ENCODE measurements at places on chromosomes 2 and 18. TPM values are rescaled to one million over a fixed set of nuclear protein-coding genes. Genes with fewer than 3 reads are reported as not detected.
A peak's percentile ranks its signal among the peaks of the same experiment; 100 is the strongest.

- H3K36me3 ChIP-seq, result no peaks in the 10 kb centered on the region
- DNase-seq, result peak; percentile 78
- H3K27me3 ChIP-seq, result no peaks in the 10 kb centered on the region
- peak overlapping the region; percentile 82 for H3K4me3 ChIP-seq
- no peaks in the 10 kb centered on the region for H3K4me1 ChIP-seq
Observed at GRCh38 chr2:111116843-111117597, 3.7 kb upstream of the BCL2L11 start.

GRCh38 chr2:124267794-124268193 lies 242.7 kb downstream of the CNTNAP5 start:
- no peak overlapping the region for H3K4me3 ChIP-seq
- DNase-seq, result no peak
- H3K27me3 ChIP-seq, result no peaks in the 10 kb centered on the region
- H3K36me3 ChIP-seq, result no peaks in the 10 kb centered on the region
- H3K27ac ChIP-seq, result no peak overlapping the region

GRCh38 chr2:58042486-58042970 lies 4.1 kb upstream of the VRK2 start:
- no peaks in the 10 kb centered on the region for H3K36me3 ChIP-seq
- no peaks in the 10 kb centered on the region for H3K27me3 ChIP-seq
- DNase-seq, result no peak
- no peak overlapping the region for H3K4me3 ChIP-seq

DNA sequence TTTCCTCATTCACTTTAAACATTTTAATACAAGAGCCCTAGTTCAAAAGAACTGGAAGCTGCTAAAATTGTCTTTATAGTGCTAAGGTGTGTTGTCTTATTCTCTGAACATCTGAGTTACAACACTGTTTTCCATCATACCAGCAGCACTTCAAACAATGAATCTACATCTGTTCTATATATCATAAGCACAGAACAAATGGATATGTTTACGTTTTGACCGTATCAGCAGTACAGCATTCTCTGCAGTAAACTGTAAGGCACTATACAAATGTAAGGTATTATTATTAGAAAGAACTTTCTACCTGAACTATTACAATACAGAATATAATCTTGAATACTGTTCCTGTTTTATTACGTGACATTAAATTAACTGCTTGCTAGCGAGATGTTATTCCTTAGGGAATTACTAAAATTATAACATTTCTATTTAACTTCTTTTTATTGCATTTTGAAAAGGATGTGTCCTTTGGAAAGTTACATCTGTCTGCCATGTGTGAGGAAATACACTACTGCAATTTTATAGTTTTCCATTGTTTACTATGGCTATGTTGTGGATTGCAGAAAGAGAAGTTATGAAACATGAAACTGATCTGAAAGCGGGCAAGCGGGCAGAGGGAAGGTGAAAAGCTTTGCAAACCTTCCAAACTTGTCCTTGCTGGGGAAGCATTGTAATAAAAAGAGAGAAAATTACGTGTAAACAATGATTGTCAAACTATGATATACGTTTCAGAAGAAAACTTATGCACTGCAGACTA lies 13.7 kb downstream of the NCKAP1 start:
- no peak overlapping the region for H3K27ac ChIP-seq
- H3K4me1 ChIP-seq, result no peaks in the 10 kb centered on the region
- no peaks in the 10 kb centered on the region for H3K36me3 ChIP-seq

DNA sequence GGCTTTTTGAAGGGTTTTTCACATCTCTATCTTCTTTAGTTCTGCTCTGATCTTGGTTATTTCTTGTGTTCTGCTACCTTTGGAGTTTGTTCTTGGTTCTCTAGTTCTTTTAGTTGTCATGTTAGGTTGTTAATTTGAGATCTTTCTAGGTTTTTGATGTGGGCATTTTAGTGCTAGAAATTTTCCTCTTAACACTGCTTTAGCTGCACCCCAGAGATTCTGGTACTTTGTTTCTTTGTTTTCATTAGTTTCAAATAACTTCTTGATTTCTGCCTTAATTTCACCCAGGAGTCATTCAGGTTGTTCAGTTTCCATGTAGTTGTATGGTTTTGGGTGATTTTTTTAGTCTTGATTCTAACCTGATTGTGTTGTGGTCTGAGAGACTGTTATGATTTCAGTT lies 34.7 kb downstream of the AGPS start:
- H3K27ac ChIP-seq, result no peak overlapping the region
- no peaks in the 10 kb centered on the region for H3K4me1 ChIP-seq
- no peaks in the 10 kb centered on the region for H3K36me3 ChIP-seq
- DNase-seq, result no peak
- no peak overlapping the region for H3K4me3 ChIP-seq
- no peaks in the 10 kb centered on the region for H3K27me3 ChIP-seq

- no peaks in the 10 kb centered on the region for H3K27me3 ChIP-seq
- DNase-seq, result no peak
- H3K27ac ChIP-seq, result no peak overlapping the region
- H3K4me3 ChIP-seq, result no peak overlapping the region
- H3K4me1 ChIP-seq, result peaks cover 7% of the 10 kb centered on the region
- no peaks in the 10 kb centered on the region for H3K36me3 ChIP-seq
Observed at GRCh38 chr2:106189764-106190468, 4.2 kb downstream of the UXS1 start.

- no peaks in the 10 kb centered on the region for H3K36me3 ChIP-seq
- peak overlapping the region; percentile 29 for H3K27ac ChIP-seq
- no peak for DNase-seq
- H3K4me3 ChIP-seq, result no peak overlapping the region
Observed at GRCh38 chr2:6986912-6987361, 69.7 kb downstream of the RNF144A start.

GRCh38 chr2:64678771-64679590 lies 25.3 kb upstream of the SERTAD2 start:
- H3K27ac ChIP-seq, result no peak overlapping the region
- H3K27me3 ChIP-seq, result no peaks in the 10 kb centered on the region
- no peak for DNase-seq
- H3K36me3 ChIP-seq, result no peaks in the 10 kb centered on the region
- H3K4me3 ChIP-seq, result no peak overlapping the region

DNA sequence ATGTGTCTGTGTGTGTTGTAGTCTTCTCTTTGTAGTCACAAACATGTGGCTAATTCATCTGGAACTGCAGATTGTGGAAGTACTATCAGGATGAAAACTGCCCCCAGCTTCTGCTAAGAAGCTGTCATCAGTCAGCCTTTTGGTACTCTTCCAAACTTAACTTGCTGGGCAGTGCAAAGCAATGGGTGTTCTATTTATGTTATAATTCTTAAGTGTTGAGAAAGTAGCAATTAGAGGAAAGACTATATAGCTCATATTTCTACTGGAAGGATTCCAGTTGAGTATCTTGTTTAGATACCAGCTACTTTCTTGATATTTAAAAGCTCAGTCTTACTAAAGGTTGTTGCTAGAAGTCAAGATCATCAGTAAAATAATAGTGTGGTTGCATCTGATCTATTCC lies 52.1 kb downstream of the SLC38A11 start:
- no peaks in the 10 kb centered on the region for H3K27me3 ChIP-seq
- H3K36me3 ChIP-seq, result no peaks in the 10 kb centered on the region
- no peak for DNase-seq
- no peak overlapping the region for H3K27ac ChIP-seq
- no peak overlapping the region for H3K4me3 ChIP-seq

GRCh38 chr2:42864222-42864621 lies 71.8 kb upstream of the HAAO start:
- H3K27me3 ChIP-seq, result no peaks in the 10 kb centered on the region
- H3K4me3 ChIP-seq, result no peak overlapping the region
- no peaks in the 10 kb centered on the region for H3K36me3 ChIP-seq
- no peak for DNase-seq
- no peak overlapping the region for H3K27ac ChIP-seq

DNA sequence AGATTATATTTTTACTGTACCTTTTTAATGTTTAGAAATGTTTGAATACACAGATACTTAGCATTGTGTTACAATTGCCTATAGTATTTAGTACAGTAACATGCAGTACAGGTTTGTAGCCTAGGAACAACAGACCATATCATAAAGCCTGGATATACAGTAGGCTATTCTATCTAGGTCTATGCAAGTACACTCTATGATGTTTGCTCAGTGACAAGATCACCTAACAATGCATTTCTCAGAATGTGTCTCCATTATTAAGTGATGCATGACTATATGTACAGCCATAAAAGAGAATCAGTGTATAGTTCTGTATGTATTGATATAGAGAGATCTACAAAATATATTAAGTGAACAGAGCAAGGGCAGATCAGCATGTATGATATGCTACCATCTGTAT lies 616.4 kb downstream of the XIRP2 start:
- H3K4me3 ChIP-seq, result no peak overlapping the region
- no peaks in the 10 kb centered on the region for H3K4me1 ChIP-seq
- no peaks in the 10 kb centered on the region for H3K36me3 ChIP-seq
- DNase-seq, result no peak
- H3K27ac ChIP-seq, result no peak overlapping the region
- H3K27me3 ChIP-seq, result no peaks in the 10 kb centered on the region

DNA sequence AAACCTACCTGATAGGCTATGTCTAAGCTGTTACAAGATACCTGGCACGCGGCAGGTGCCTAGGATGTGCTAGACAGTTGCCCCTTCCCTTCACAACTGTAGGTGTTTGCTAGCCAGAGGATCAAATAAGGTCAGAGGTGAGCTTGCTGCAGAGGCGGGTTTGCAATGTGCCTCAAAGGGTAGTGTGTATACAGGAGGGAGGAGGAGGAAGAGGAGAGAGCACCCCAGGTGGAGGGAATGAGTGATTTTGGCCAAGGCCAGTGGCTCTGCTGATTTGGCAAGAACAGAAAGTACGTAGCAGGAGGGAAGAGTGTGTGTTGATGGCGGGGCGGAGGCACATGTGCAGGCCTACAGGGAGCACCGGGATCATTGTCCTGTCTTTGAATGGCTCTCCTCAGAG lies 236.5 kb downstream of the HAUS1 start:
- no peaks in the 10 kb centered on the region for H3K36me3 ChIP-seq
- no peaks in the 10 kb centered on the region for H3K27me3 ChIP-seq
- H3K4me3 ChIP-seq, result no peak overlapping the region
- no peaks in the 10 kb centered on the region for H3K4me1 ChIP-seq
- no peak overlapping the region for H3K27ac ChIP-seq

GRCh38 chr2:139798391-139798790 lies 1018.2 kb upstream of the NXPH2 start:
- no peaks in the 10 kb centered on the region for H3K27me3 ChIP-seq
- no peak overlapping the region for H3K27ac ChIP-seq

DNA sequence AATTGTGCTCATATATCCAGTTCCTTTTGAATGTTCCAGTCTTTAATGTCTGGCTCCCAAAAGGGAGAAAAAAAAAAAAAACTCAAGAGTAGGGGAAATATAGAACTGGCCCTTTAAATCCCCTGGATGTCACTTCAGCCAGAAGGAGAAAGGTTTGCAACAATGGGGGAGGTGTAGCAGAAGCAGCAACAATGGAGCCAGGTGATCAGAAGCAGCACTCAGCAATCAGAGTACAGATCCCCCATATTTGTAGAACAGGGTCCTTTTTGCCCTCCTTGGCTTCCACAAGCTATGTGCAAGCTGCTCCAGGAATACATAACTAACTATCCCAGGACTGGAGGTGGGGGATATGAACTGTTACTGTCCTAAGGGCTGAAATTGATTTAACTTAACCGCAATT lies 25.8 kb upstream of the ZNF397 start:
- H3K27me3 ChIP-seq, result no peaks in the 10 kb centered on the region
- DNase-seq, result no peak
- H3K27ac ChIP-seq, result no peak overlapping the region

DNA sequence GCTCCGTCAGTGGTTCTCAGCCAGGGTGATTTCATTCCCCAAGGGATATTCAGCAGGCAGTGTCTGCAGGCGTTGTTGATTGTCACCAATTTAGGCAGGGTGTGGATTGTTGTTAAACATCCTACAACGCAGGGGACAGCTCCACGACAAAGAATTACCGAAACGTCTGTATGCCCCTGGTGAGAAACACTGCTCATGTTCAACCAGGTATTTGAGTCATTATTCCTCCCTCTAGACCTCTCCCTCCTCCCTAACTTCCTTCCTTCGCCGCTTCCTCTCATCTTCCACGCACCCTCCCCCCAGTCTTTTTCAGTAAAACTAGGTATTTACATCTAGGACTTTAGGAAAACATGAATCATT lies 50.8 kb downstream of the NCK2 start:
- peaks cover 4% of the 10 kb centered on the region for H3K4me1 ChIP-seq
- no peaks in the 10 kb centered on the region for H3K27me3 ChIP-seq
- H3K27ac ChIP-seq, result no peak overlapping the region
- no peaks in the 10 kb centered on the region for H3K36me3 ChIP-seq
- no peak overlapping the region for H3K4me3 ChIP-seq
- no peak for DNase-seq

DNA sequence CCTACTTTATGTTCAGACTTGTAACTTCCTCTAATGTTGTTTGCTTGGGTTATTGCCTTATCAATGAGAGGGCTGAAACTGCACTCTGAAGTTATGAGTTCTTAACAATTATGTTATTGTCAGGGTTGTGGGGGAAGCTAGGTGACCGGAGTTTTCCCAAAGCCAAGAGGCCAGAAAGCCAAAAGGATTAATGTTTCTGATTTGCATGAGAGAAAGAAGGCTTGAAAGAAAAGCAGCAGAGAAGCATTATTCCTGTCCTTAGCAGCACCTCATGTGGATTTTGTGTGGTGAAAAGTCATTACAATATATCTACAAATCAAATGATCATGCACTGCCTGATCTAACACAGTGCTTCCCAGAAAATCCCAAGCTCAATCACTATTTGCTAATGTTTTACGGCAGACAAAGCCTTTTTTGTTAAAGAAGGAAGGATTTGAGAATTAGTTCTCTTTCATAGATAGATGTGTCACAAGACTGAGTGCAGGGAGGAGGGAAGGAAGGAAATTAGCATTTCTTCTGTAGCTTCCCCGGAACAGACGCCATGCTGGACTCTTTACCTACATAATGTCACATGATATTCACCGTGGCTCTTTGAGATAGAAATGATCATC lies 203.2 kb downstream of the ALK start:
- H3K4me1 ChIP-seq, result no peaks in the 10 kb centered on the region
- no peaks in the 10 kb centered on the region for H3K27me3 ChIP-seq
- DNase-seq, result no peak

GRCh38 chr2:164073101-164074074 lies 337.6 kb upstream of the FIGN start:
- H3K27me3 ChIP-seq, result no peaks in the 10 kb centered on the region
- H3K36me3 ChIP-seq, result no peaks in the 10 kb centered on the region

GRCh38 chr18:12394428-12394827 lies 13.3 kb upstream of the PRELID3A start:
- H3K27me3 ChIP-seq, result no peaks in the 10 kb centered on the region
- no peak for DNase-seq
- H3K4me3 ChIP-seq, result no peak overlapping the region
- H3K27ac ChIP-seq, result no peak overlapping the region

GALNT13 gene
- 17.3 TPM for total RNA-seq

LRRTM1 gene
- total RNA-seq, result not detected

UGT1A1 gene
- total RNA-seq, result not detected

CD207 gene
- total RNA-seq, result 0.33 TPM

STEAP3 gene
- total RNA-seq, result 52.2 TPM

ACVR1C gene
- total RNA-seq, result 41.4 TPM
